ENCODE measurements at places on chromosomes 7 and 10.

DNA sequence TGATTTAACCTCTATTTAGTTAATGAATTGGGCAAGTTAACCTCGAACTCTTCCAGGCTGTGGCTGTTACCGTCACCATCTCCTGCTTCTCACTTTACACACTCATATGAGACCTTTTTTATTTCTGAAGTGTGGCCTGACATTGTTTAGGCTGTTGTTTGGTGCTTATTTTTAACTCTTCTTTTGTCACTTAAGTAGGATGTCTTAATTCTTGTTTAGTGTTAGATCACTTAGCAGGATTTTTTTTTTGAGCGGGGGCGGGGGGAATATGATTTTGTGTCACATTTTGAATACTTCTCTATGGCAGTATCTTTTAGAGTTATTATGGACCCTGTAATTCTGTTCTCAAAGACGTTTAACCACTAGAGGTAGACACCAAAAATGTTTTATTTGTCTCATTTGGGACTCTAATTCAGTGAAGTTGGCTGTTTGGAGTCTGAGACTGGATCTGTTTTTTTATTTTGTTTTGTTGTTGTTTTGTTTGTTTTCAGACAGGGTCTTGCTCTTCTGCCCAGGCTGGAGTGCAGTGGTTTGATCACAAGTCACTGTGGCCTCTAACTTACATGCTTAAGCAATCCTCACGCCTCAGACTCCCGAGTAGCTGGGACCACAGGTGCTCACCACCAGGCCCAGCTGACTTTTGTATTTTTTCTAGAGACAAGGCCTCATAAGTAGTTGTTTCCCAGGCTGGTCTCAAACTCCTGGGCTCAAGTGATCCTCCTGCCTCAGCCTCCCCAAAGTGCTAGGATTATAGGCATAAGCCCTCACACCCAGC is 73.5 kb downstream of the CUX1 start:
- DNase-seq: no peak

- DNase-seq: no peak
Observed at GRCh38 chr10:5089865-5090264, 4.3 kb upstream of the AKR1C3 start.

- no peak for DNase-seq
Observed at GRCh38 chr7:42207420-42207819, 29.6 kb downstream of the GLI3 start.

GRCh38 chr7:115758025-115758424 is 272.5 kb downstream of the TFEC start:
- DNase-seq: no peak

DNA sequence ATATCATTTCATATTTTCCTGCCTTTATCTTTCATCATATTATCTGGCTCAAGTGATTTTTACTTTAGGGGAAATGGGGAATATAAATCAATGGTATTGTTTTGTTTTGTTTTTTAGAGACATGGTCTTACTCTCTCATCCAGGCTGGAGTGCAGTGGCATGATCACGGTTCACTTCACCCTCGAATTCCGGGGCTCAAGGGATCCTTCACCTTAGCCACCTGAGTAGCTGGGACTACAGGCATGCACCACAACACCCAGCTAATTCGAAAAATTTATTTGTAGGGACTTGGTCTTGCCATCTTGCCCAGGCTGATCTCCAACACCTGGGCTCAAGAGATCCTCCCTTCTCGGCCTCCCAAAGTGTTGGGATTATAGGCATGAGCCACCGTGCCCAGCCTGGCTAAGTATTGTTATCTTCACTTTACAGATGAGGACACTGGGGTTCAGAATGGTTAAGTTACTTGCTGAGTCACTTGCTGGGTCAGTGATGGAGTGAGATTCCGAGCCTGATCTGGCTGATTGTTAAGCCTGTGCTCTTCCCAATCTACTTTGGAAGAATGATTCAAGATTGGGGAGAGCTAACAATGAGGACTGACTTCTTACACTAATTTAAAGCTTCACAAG is 3.7 kb upstream of the SLC16A9 start:
- no peak for DNase-seq

GRCh38 chr7:45917658-45918057 is 3.4 kb downstream of the IGFBP3 start:
- no peak for DNase-seq

- no peak for DNase-seq
Observed at GRCh38 chr10:92829042-92829785, 19.1 kb upstream of the EXOC6 start.

DNA sequence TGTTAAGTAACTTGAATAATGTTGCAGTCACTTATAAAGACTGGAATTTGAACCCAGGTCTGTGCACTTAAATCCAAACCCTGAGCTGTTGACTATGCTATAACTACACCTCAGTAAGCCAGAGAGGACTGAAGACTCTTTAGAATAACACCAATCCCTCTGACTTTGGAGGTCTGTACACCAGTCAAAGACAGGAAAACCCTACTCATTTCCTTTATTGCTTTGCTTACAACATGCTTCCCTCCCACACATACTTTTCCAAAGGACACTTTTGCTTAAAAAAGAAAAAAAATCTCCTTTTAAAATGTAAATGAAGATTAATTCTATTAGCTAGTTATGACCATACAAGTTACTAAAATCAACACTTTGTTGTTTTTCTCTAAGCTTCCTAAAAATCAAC is 184.7 kb upstream of the KCTD7 start:
- DNase-seq: no peak

GRCh38 chr10:22308390-22308789 is 7.8 kb upstream of the COMMD3 start:
- peak; percentile 89 for DNase-seq

DNA sequence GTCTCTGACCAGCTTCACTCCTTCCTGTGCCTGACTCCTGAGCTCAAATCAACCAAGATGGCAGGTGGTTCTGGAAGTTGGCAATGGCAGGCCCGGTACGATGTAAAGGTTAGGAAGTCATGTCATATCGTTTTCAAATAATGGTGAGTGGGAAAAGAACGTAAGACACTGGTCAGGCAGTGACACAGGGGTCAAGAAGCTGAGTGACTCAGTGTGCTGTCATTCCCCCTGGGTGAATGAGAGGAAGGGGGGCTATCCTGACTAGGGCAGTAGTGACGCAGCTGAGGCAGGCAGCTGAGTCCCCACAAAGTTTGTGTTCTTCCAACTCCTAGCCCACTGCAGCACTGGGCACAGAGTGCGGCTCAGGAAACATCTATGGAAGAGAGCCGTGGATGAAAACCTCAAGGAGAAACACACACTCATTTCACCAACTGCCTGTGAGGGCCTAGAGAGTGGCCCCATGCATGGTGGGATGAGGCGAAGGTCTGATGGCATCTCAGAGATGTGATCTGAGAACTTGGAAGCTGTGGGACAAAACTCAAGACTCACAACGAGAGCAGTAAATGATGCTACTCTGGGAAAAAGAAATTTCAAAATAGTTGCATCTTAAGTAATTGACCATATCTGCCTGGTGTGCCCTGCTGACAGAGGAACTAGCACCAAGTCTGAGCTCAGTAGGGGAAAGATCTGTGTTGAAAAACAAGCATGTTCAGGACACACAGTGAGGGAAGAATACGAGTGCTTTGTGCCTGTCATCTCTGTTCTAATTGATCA is 23.2 kb downstream of the CREB3L2 start:
- peak; percentile 94 for DNase-seq

DNA sequence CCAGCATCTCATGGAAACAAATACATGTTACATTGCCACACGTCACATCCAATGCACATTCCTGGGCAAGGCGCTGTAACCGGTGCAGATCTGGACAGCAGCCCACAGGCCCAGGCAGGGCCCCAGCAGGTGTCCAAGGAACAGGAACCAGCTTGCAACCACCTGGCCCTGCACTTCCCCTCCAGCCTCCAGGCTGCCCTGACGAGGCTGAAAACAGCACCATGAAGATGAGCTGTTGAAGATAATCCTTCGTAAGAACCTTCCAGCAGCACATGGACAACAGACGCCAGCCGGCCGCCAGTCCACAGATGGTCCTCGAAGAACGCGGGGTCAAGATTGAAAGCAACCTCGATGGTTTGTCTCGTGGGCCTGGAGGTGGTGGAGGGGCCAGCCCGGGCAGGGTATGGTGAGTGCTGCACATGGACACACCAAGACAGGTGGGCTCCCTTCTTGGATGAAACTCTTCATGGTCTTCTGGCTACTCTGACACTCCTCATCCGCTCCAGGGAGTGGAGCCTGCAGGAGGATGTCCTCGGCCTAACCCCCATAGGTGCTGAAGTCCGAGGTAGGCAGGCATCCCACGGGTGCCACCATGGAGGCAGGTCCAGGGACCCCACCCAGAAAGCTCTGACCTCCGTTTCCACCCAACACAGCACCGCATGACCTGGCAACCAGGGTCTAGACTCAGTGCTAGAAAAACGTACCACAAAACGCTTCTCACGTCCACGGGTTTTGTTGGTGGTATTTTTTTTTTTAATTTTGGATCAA is 22.9 kb downstream of the PDGFA start:
- no peak for DNase-seq

DNA sequence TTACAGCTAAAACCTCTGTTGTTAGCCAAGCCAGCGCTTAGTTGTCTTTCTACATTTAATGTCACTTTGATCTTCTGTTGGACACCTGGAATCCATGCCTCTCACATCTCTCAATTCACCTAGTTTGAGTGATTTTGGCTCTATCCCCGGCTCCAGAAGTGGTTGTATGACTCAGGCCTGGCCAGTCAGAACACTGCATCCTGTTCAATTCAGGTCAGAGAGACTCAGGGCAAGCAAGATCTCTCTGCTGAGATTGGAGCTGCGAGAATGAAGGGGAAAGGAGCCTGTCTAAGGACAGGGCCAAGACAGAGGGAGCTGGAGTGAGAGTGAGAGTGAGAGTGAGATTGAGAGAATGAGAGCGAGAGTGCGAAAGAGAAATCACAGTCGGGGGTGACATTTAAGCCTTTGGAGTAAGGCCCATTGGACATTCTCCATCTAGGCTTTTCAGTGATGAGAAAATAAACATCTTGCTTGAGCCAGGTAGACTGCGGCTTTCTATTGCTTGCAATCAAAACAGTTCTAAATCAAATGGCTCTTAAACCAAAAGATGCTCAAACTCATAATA is 83.3 kb upstream of the DYNC1I1 start:
- no peak for DNase-seq

- no peak for DNase-seq
Observed at GRCh38 chr7:143126146-143126545, 5.7 kb upstream of the PIP start.

Data from Panc1 (cell line).